ENCODE measurements at places on chromosomes 12 and 14.

GRCh38 chr14:61196792-61197191 lies 84.3 kb downstream of the TMEM30B start:
- no peak for DNase-seq

GRCh38 chr12:91040096-91040755 lies 17.6 kb downstream of the KERA start:
- DNase-seq = no peak

GRCh38 chr12:3141339-3142321 lies 64.5 kb downstream of the TSPAN9 start:
- DNase-seq = no peak

DNA sequence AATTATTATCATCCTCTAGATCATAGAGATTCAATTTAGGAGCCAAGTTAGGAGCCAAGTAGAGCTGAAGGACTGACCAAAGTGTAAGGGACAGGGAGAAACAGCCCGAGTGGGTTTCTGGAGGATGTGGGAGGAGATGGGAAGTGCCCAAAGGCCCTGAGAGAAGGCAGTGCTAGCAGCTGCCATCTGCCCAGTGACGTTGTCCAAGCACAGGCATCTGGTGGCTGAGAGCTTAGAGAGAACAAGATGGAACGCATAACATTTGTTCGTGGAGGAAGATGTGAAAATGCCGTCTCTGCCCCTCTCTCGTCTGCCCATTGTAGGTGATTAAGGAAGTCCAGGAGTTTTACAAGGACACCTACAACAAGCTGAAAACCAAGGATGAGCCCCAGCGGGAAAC lies 34.7 kb downstream of the CD9 start:
- no peak for DNase-seq

DNA sequence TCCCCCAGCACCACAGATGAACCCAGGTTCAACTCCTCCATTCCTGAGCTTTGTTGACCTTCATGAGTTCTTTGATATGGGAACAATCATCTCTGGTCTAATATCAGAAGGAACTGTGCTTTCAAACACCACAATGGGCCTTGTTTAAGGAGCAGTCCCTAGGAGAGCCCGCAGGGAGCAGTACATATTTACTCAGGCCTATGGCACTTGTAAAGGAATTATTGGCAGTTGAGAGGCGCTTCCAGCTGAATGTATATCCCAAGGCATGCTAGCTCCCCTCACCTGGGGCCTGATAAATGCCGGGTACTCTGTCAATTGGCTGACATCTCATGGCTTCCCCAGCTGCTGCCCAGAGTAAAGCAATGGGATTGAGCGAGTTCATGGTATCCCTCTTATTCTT lies 76.2 kb downstream of the ZFP36L1 start:
- no peak for DNase-seq
